ENCODE measurements at places on chromosomes 6 and 20. TPM values are rescaled to one million over a fixed set of nuclear protein-coding genes. Genes with fewer than 3 reads are reported as not detected.

GRCh38 chr6:121810158-121811032, 374.9 kb downstream of the GJA1 start:
- no peak for DNase-seq

- no peak for DNase-seq
These were observed 12.3 kb downstream of the OR2H2 start for GRCh38 chr6:29597184-29597583.

- DNase-seq = peak; percentile 15
These were observed 210.2 kb upstream of the THEMIS start for GRCh38 chr6:128111096-128111495.

DNA sequence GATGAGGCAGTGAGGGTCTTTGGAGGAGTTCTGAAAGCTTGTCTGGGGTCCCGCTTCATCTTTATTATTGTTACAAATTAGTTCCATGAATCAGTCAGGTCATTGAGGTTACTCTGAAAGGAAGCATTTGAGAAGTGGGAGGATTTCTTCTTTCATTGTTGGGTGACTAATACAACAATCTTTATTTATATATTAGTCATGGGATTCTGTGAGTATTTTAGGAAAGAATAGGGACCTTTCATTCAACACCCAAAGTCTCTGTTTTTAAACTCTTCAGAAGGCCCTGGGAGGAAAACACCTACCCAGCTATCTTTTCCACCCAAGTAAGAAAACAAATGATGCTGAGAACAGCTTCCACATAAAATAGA, 98.3 kb downstream of the SOD2 start:
- DNase-seq = no peak

GRCh38 chr20:25984933-25985332, 288.3 kb upstream of the ZNF337 start:
- DNase-seq = peak; percentile 43

- no peak for DNase-seq
These were observed 58.6 kb downstream of the JARID2 start for GRCh38 chr6:15304337-15305042.

DNA sequence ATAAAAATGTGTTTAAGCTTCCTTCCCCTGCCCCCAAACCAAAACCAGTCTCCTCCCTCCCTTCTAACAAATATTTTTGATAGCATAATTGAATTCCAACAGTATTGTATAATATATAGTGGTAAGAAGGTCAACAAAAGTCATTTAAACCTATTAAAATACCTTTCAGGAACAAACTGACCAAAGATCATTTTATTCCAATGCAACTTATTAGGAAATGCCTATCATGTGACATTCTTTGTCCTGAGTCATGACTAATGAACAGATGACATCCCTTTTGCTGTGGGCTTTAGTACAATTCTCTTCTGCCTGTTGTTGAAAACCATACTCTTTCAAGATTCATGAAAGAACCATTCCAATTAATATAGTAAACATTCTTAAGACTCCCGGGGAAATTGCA, 51.5 kb upstream of the TRAF3IP2 start:
- no peak for DNase-seq

DNA sequence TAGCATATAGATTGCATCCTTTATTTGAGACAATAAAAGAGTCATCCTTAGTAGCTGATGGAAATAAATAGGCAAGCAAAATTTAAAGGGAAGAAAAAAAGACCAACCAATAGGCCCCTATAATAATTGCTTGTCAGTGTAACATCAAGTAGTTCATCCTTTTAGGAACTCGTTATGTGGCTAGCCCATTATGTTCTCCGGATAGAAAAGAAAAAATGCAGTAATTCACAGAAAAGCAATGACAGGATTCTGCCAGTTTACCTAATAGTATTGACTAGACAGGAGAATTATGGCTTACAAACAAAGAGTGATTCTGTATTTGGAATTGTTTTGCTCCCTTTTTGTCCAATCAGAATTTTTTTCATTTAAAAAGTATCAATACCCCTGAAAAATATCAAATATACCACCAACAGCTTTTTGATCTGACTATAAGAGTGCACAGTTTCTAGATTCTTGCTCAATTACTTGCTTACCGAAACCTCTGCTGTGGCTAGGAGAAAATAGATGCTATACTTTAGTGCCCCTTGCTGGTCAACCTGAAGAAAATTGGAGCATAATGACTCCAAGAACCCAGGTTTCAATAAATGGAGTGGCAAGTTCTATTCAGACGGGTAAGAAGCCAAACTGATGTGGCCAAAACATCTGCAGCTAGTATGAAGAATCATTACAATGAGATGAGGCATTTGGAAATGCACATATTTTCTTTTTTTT, 91.5 kb upstream of the SASH1 start:
- DNase-seq = no peak

- no peak for DNase-seq
These were observed 54.8 kb upstream of the AKIRIN2 start for GRCh38 chr6:87756858-87757257.

DNA sequence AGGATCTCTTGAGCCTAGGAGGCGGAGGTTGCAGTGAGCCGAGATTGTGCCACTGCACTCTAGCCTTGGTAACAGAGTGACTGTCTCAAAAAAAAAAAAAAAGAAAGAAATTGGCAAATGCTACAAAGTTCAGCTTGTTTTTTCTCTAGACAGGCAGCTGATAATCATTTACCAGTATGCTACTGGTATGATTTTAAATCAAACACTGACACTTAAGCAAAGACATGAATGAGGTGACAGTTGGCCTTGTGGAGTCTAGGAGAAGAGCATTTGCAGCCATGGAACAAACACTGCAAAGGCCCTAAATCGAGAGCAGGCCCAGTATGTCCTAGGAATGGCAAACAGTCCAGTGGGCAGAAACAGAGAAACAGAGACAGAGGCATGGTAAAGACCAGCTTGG, 99.7 kb upstream of the CEP85L start:
- no peak for DNase-seq

GRCh38 chr6:15517600-15517999, 145.2 kb downstream of the DTNBP1 start:
- no peak for DNase-seq

DNA sequence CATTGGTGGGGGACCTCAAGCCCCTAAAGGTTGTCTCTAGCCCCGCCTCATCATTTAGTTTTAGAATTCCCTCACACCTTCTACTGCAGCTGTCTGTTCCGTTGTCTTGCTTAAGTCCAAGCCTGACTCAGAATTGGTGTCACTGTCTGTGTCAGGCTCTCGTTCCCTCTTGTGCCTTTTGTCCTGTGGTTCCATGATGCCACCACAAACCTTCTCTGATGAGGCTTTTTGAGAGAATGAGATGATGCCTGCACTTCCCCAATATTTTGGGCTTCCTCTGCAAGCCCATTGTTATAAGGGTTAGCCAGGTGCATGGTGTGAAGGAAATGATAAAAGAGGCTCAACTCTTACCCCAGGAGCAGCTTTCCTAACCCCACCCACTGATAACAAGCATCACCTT, 8.1 kb upstream of the AKIRIN2 start:
- DNase-seq = no peak

DNA sequence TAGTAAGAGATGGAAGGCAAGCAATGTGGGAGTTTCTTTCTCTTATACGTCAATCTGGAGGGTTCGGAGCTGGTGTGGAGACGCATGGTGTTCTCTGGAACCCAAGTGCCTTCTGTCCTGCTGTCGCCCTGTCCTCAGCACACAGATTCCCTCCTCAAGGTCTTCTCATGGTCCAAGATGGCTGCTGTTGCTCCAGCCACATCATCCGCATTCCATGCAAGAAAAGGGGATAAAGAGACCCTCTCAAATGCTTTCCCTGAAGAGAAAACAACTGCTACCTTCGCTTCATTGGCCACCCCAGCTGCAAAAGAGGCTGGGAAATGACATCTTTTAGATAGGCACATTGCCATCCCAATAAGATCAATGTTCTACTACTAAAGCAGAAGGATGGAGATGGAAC, 151.2 kb downstream of the ANKRD60 start:
- no peak for DNase-seq

The COX4I2 gene
- 9.2 TPM for polyA plus RNA-seq

The TIAM2 gene
- polyA plus RNA-seq = 13.6 TPM

The BMP7 gene
- 4.6 TPM for polyA plus RNA-seq

The SAMD3 gene
- polyA plus RNA-seq = 0.92 TPM
